ENCODE measurements at places on chromosomes 2 and 18. TPM values are rescaled to one million over a fixed set of nuclear protein-coding genes. Genes with fewer than 3 reads are reported as not detected.
A peak's percentile ranks its signal among the peaks of the same experiment; 100 is the strongest.

MYOM1 gene
- 4.6 TPM for total RNA-seq

- no peak for DNase-seq
Measured at GRCh38 chr2:232484628-232485347, 2.8 kb downstream of the ECEL1 start.

DNA sequence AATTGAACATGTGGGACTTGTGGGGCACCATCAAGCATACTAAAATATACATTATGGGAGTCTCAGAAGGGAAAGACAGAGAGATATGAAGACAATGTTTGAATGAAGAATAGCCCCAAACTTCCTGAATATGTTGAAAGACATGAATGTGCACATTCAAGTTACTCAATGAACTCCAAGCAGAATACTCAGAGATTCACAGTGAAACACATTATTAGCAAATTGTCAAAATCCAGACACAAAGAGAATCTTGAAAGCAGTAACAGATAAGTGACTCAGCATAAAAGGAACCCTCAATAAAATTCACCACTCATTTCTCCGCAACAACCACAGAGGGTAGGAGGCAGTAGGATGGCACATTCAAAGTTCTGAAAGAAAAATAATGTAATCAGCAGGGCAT is 8.8 kb downstream of the C2orf92 start:
- DNase-seq = no peak

AAMP gene
- 193 TPM for total RNA-seq

DNA sequence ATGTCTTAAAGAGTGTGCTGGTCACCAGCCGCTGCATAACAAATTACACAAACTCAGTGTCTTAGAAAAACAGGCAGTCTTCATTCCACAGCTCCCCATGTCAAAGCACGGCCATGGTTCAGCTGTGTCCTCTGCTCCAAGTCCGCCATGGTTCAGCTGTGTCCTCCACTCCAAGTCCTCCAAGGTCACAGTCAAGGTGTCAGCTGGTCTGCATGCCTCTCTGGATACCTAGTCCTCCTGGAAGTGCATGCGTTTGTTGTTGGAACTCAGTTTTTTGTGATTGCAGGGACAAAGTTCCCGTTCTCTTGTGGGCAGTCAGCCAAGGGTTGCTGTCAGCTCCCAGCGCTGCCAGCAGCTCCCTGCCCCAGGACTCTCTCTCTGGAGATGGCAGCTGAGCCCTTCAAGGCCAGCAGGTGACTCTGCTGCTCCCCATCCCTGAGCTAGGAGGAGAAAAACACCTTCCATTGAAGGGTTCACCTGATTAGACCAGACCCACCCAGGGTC is 304.0 kb upstream of the MYT1L start:
- DNase-seq = no peak

DNA sequence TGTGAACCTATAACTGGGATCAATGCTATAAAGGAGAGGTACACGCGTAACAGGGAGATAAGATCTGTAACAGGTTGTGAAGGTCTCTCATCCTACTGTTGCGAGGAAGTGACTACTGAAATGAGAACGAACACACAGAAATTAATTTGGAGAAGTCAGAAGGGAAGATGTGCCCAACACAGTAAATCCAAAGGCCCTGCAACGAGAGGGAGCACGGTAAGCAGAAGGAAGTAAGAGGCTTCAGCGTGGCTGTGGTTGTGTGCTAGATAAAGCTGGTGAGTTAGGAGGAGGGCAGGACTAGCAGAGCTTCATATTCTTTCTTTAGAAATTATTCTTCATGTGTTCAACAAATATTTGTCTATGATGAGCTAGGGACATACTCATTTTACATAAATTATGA is 2.5 kb upstream of the ATG16L1 start:
- no peak for DNase-seq

GRCh38 chr2:74014813-74015212 is 30.1 kb downstream of the TET3 start:
- DNase-seq = no peak

DNA sequence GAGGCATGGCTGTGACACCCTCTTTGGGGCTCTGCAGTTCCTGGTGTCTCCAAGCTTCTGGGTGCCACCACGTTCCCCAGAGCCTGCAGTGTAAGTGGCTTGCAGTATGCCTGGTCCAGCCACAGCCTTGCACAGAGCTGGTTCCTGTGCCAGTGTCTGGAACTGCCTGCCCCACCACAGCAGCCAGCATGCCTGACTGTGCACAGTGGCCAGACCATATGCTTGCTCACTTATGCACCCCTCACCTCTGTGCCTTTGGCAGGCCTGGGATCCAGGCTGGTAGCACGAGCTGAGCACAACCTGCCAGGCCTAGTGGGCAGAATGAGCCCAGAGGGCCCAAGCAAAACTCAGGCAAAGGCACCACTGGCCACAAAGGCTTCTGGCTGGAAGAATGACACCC is 154.1 kb downstream of the DPP4 start:
- no peak for DNase-seq

NR4A2 gene
- total RNA-seq = 7.9 TPM

WDPCP gene
- 40.7 TPM for total RNA-seq

DNA sequence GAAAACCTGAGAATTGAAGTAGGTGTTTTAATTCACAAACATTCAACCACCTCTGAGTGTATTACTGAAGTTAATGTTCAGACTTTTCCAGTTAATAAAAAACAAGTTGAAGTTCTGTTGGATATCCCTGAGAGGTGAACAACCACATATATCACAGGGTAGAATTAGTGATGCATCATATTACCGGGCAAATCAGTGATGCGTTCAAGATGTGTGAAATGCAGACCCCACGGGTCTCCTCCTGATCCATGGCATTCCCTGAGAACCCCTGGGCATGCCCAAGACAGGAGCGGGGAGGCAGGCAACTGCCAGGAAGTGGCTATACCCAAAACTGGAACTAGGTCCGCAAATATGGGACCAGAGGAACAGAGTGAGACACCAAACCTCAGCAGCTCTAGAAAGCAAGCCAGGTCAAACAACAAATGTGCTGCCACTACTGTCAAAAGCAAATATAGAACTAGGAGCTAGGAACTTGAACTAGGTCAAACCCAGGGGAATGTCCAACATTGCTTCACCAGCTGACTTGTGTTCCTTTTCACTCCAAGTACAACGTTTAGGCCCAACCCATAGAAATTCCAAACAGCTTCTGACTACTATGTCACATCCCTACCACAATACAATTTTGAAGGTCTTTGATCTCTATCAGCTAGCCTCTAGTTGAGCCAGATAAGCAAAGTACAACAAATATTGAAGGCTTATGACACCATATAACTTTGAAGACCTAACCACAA is 20.2 kb downstream of the PSTPIP2 start:
- DNase-seq = peak; percentile 80

DNA sequence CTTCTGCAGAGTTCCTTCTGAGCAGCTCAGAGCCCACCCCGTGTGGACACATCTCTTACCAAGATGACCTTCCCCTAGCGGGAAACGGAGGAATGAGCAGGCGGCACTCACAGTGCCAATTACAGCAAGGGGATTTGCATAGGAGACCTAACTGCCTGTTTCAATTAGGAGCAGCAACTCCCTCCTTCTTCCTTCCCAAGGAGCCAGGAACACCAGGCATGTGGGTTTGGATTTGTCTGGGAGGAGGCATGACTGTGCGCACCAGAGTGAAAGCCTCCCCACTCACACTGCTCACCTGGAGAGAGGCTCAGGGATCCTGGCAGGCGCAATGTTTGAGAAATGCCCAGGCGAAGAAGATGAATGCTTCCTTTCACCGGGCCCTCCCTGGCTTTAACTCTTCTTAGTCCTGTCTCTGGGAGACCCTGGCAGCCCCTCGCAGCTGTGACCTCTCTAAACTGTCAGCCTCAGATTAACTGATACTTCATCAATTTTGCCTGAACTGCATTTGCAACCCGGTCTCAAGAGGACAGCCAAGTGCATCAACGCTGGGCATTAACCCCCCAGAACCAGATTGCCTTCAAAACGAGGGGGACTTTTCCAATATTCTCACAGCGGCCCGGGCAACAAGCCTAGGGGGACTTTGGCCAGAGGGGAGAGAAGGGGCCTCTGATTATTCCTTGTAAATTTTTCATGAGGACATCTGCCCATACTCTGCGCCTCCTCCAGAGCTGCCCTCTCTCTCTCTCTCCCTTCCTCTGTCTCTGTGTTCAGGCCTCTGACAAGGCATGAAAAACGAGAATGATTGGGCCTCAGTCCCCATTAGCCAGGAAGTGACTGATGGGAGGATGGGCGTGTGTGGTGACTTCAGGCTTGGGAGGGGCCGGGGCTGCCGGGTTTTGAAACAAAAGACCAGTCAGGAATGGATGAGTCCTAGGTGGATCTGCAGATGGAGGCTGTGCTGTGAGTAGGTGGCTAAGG is 93.8 kb downstream of the CMPK2 start:
- DNase-seq = peak; percentile 70

ACTR3 gene
- total RNA-seq = 260 TPM

TGFA gene
- 1.9 TPM for total RNA-seq

IL1F10 gene
- total RNA-seq = not detected

DNA sequence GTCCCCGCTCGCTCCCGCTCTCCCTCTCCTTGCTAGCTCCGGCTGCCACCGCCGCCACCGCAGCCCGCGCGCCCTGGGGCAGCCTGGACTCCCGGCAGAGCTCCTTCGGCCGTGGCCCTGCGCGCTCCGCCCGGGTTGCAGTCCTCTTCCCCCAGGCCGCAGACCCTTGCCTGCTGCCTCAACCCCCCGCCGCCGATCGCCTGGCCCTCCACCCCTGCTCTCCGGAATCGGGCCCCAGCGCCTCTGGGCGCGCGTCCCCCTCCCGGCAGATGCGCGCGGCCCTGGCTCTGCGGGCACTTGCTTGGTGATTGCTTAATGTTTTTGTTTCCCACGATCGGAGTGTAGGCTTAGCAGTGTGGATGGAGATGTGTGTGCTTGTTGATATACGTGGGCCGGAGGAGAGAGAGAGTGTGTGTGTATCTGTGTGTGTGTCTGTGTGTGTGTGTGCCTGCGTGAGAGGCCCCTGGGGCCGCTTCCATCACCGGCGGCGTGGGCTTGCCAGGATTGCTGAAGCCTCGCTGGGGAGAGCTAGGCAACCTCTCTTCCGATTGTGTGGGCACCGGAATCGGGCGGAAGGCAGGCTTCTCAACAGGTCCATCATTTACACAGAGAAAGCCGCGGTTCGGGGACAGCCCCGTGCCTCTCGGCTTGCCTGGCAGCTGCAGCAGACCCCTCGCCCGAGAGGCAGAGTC is 877 bp downstream of the INHBB start:
- no peak for DNase-seq

GRCh38 chr18:76621782-76622495 is 126.9 kb upstream of the ZNF516 start:
- DNase-seq = peak; percentile 67

NEU2 gene
- not detected for total RNA-seq

AQP12B gene
- not detected for total RNA-seq

- no peak for DNase-seq
Measured at GRCh38 chr2:71695235-71696120, 242.1 kb downstream of the DYSF start.

- peak; percentile 50 for DNase-seq
Measured at GRCh38 chr2:171598713-171599319, 76.5 kb downstream of the CYBRD1 start.

DNA sequence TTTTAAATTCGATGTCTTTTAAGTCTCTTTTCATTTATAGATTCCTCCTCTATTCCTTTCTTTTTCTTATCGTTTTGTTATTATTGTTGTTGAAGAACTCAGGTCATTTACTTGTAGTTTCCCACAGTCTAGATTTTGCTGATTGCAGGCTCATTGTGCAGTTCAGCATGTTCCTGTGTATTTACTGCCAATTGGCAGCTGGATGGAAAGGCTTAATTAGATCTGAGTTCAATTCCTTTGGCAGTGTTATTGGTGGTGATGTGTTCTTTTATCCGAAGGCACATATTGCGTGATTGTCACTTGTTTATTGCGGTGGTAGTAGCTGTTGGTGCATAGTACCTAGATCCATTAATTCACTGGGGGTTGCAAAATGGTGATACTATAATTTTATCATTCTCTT is 180.7 kb downstream of the BABAM2 start:
- no peak for DNase-seq

- no peak for DNase-seq
Measured at GRCh38 chr18:1103537-1103936, 198.9 kb downstream of the ADCYAP1 start.

DNA sequence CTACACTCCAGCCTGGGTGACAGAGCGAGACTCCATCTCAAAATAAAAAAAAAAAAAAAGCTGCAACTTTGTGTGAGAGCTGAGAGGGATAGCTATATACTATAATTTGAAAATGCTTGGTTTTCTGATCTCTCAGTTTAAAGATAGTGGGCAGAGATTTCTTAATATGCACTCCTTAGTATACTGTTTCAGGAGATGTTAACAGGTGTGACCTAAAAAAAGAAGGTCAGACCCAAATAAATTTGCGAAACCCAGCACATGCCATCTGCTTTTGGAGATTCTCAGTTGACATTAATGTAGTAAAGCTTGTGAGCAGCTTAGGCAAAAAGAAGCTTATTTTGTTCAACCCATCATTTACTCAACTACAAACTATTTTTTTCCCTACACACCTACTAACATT is 37.4 kb downstream of the ZC3H6 start:
- DNase-seq = no peak

MAP2 gene
- total RNA-seq = 18.7 TPM

- no peak for DNase-seq
Measured at GRCh38 chr2:30514848-30515435, 67.9 kb downstream of the LCLAT1 start.

MOB4 gene
- total RNA-seq = 48.1 TPM

NFU1 gene
- 32.0 TPM for total RNA-seq

DNA sequence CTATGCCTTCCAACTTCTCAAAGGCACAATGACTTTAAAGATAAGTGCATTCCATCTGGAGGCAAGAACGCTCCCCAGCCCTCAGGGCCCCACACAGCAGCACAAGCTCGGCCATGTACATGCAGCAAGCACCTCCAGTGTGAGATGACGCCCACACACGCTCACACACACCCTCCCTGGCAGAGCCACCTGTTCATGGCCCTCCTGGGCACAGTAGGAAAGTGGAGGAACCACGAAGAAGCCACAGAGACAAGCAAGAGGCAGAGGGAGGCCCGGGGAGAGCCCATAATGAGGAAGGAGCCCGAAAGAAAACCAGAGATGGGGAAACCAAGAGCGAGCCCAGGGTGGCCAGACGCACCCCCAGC is 21.7 kb downstream of the BIN1 start:
- peak; percentile 82 for DNase-seq

- DNase-seq = no peak
Measured at GRCh38 chr2:67448648-67449047, 51.5 kb downstream of the ETAA1 start.

SERPINB11 gene
- not detected for total RNA-seq

All from lung (tissue), 17 donors.